ENCODE measurements at places on chromosomes 7 and 10. TPM values are rescaled to one million over a fixed set of nuclear protein-coding genes. Genes with fewer than 3 reads are reported as not detected.

- H3K27ac ChIP-seq = no peak overlapping the region
- DNase-seq = no peak
- no peaks in the 10 kb centered on the region for H3K36me3 ChIP-seq
- H3K4me1 ChIP-seq = no peaks in the 10 kb centered on the region
- H3K27me3 ChIP-seq = no peaks in the 10 kb centered on the region
Observed at GRCh38 chr7:98235901-98236300, 16.1 kb downstream of the TECPR1 start.

- H3K4me3 ChIP-seq = no peak overlapping the region
- no peaks in the 10 kb centered on the region for H3K4me1 ChIP-seq
- DNase-seq = no peak
- H3K27ac ChIP-seq = no peak overlapping the region
- H3K36me3 ChIP-seq = no peaks in the 10 kb centered on the region
- H3K27me3 ChIP-seq = no peaks in the 10 kb centered on the region
Observed at GRCh38 chr10:11772575-11773288, 30.6 kb downstream of the ECHDC3 start.

DNA sequence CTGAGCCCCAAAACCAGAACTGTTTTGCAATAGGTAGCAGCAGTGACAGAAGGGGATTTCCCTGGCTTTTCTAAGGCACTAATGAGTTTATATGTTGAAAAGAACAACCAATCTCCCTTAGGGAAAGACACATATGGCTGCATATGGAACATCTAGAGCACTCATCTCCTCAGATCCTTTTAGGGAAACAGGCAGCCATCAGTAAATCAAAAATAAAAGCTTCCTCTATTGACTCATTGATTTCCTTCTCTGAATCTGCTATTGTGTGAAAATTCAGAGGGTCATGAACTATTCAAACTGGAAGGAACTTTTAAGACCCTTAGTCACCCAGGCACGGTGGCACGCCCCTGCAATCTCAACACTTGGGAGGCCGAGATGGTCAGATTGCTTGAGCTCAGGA lies 110.9 kb upstream of the NANOS1 start:
- no peaks in the 10 kb centered on the region for H3K36me3 ChIP-seq
- peak; percentile 7 for DNase-seq
- H3K27me3 ChIP-seq = no peaks in the 10 kb centered on the region
- no peak overlapping the region for H3K27ac ChIP-seq
- H3K4me1 ChIP-seq = no peaks in the 10 kb centered on the region
- H3K4me3 ChIP-seq = no peak overlapping the region

GRCh38 chr7:47550788-47551470 lies 31.0 kb downstream of the TNS3 start:
- peaks cover 2% of the 10 kb centered on the region for H3K4me1 ChIP-seq
- no peak overlapping the region for H3K4me3 ChIP-seq
- H3K27ac ChIP-seq = no peak overlapping the region

DNA sequence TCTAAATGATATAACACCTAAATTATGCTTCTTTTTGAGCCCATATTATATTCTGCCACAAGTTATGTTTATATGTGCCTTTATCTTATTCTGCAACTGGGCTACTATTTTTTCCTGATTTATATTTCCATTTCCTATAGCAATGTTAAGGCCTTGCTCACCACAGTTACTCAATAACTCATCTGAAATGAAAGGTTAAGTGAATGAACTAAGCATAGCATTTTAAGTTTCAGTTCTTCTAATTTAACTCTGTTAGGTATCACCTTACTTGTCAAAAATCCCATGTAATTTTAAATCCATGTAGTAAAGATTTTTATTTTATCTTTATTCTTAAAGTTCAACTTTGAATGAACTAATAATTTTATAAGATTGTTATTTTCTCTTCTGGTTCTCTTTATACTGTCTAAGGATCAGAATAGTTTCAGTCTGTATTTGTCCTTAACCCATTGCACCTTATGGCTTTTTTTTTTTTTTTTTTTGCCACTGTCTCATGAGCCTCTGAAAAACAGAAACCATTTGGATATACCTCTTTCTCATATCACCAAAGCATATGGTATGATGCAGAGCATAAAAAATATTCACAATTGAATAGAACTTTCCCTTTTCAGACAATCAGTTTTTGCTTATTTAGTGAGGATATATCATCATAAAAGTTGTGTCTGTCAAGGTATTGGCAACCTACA lies 301.8 kb upstream of the ZWINT start:
- no peak overlapping the region for H3K27ac ChIP-seq
- H3K4me3 ChIP-seq = no peak overlapping the region
- no peaks in the 10 kb centered on the region for H3K4me1 ChIP-seq
- no peak for DNase-seq
- H3K36me3 ChIP-seq = no peaks in the 10 kb centered on the region
- H3K27me3 ChIP-seq = no peaks in the 10 kb centered on the region

DNA sequence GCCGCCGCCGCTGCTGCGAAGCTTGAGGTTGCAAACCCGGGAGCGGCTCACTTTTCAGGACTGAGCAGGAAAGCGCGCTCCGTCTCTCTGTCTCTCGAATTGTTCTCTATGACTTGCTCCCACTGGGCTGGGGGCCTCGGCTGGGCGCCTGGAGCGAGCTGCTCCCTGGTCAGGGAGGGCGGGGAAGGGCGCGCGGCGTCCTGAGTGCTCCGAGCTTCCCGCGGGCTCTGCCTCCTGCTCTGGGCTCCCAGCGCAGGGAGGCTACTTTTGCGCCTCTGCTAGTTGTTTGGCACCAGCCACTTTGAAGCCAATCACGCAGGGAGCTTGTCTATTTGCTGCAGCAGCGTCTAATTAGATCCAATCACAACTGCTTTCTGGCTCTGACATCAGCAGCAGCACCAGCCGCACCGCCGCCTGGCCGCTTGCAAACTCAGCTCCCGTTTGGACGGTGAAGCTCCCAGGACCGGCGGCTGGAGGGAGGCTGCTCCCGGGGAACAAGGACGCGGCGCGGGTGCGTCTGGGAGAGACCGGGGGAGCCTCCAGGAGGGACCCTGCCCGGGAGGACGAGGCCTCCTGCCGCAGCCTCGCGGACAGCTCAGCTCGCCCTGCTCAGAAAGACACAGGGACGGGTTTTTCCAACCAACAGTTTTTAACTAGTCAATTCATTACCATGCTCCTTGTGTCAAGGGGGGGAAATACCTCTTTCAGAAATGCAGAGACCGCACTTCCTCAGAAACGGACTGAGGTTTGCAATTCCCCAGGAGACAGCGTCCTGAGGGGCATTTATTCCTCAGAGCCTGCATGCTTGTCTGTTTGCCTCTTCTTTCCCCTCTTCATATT lies at the start of gene ADARB2:
Gene ADARB2 (minus strand): TSS at position 304 of the 840 bp plus-strand sequence.
- H3K4me1 ChIP-seq = no peaks in the 10 kb centered on the region
- H3K27me3 ChIP-seq = peaks cover 28% of the 10 kb centered on the region
- no peak within 1 kb of the TSS for H3K27ac ChIP-seq
- peak; percentile 85 for DNase-seq

GRCh38 chr7:40647719-40648118 lies 512.9 kb downstream of the SUGCT start:
- no peak overlapping the region for H3K4me3 ChIP-seq
- H3K27ac ChIP-seq = no peak overlapping the region
- H3K4me1 ChIP-seq = no peaks in the 10 kb centered on the region
- H3K36me3 ChIP-seq = no peaks in the 10 kb centered on the region
- no peaks in the 10 kb centered on the region for H3K27me3 ChIP-seq
- no peak for DNase-seq

DNA sequence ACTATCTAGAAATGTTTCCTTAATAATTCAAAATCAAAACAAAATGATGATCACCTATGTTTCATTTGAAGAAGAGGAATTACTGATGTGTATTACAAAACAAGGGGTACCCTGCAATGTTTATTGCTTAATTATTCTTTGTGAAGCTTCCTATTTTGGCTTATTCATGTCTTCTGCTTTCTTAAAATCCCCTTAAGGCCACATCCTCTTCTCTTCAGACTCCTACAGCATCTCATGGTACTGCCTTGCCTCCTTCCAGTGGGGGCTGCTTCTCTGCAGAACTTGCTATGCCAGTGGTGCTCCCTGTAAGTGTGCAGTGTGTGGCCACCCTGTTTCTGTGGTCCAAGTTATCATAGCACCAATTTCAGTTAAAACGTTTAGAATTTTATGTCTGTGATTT lies 35.0 kb downstream of the CCDC146 start:
- no peak for DNase-seq
- H3K4me3 ChIP-seq = no peak overlapping the region
- no peak overlapping the region for H3K27ac ChIP-seq
- H3K4me1 ChIP-seq = no peaks in the 10 kb centered on the region
- H3K36me3 ChIP-seq = no peaks in the 10 kb centered on the region

- H3K4me3 ChIP-seq = no peak overlapping the region
- H3K27me3 ChIP-seq = peaks cover 100% of the 10 kb centered on the region
Observed at GRCh38 chr7:27203964-27204594, 4.2 kb upstream of the HOXA13 start.

- H3K4me3 ChIP-seq = no peak overlapping the region
- H3K27me3 ChIP-seq = no peaks in the 10 kb centered on the region
- no peak for DNase-seq
- no peak overlapping the region for H3K27ac ChIP-seq
- peaks cover 11% of the 10 kb centered on the region for H3K4me1 ChIP-seq
Observed at GRCh38 chr10:97647556-97647955, 7.1 kb downstream of the PI4K2A start.

DNA sequence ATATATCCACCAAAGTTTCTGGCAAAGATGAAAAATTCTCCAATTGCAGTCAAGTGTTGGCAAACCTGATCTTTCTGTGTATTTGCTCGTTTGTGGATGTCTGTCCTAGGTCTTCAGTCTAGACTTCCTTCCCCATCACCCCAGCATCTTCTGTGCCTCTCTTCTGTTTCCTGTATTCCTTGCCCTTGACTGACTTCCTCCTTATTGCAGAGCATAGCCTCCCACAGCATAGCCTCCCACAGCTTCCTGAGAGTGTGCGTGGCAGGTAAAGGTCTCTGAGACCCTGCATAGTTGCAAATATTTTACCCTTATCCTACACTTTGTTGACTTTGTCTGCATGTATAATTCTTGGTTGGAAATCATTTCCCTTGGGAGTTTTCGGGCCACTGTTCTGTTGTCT lies 18.4 kb downstream of the SLC18A2 start:
- no peak overlapping the region for H3K27ac ChIP-seq
- no peaks in the 10 kb centered on the region for H3K27me3 ChIP-seq
- H3K36me3 ChIP-seq = no peaks in the 10 kb centered on the region
- H3K4me3 ChIP-seq = no peak overlapping the region
- no peak for DNase-seq

DNA sequence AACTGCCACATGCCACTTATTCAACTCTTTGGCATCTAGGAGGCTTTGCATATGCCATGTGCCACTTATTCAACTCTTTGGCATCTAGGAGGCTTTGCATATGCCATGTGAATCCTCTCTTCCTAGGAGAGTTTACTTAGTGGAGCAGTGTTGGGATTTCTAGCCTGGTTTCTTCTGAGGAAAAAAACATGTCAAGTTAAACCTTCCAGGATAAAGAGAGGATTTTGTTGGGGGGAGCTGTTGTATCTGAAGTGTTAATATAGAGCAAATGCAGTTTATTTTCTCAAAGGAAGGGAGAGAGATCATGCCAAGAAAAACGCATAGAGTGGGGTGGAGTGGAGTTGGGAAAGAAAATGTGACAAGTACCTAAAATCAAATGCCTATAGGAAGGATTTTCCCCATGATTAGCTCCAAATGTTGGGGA lies 91.5 kb downstream of the MCU start:
- H3K36me3 ChIP-seq = no peaks in the 10 kb centered on the region
- H3K27ac ChIP-seq = no peak overlapping the region
- no peaks in the 10 kb centered on the region for H3K27me3 ChIP-seq

- no peak overlapping the region for H3K27ac ChIP-seq
- H3K4me1 ChIP-seq = no peaks in the 10 kb centered on the region
- no peak for DNase-seq
- H3K36me3 ChIP-seq = no peaks in the 10 kb centered on the region
Observed at GRCh38 chr7:136496551-136496950, 371.9 kb upstream of the CHRM2 start.

- H3K4me3 ChIP-seq = no peak overlapping the region
- H3K36me3 ChIP-seq = no peaks in the 10 kb centered on the region
- H3K4me1 ChIP-seq = peaks cover 8% of the 10 kb centered on the region
- no peaks in the 10 kb centered on the region for H3K27me3 ChIP-seq
- no peak for DNase-seq
Observed at GRCh38 chr10:77554996-77555397, 82.6 kb downstream of the KCNMA1 start.

- peaks cover 1% of the 10 kb centered on the region for H3K4me1 ChIP-seq
- no peaks in the 10 kb centered on the region for H3K27me3 ChIP-seq
- no peak overlapping the region for H3K27ac ChIP-seq
- DNase-seq = no peak
- no peak overlapping the region for H3K4me3 ChIP-seq
Observed at GRCh38 chr7:66119245-66119850, 4.7 kb downstream of the CRCP start.

DNA sequence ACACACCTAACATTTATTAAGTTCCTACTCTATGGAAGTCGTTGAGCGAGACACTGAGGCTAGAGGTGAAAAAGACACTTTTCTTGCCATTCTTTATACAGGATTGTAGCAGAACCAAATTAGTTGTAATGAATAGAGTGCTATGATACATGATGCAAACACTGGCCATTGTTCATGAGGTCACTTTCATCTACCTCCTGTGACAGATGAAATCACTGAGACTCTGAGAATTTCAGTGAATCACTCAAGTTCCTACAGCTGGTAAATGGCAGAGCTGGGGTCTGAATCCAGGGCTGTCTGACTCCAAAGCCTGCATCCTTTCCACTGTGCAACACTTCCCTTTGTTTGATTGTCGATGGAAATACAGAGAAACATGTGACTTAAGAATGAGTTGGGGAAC lies 657.6 kb downstream of the LRMDA start:
- H3K27ac ChIP-seq = no peak overlapping the region
- no peak for DNase-seq

- H3K4me1 ChIP-seq = no peaks in the 10 kb centered on the region
- no peak overlapping the region for H3K4me3 ChIP-seq
- H3K27me3 ChIP-seq = no peaks in the 10 kb centered on the region
- H3K27ac ChIP-seq = no peak overlapping the region
- DNase-seq = no peak
- H3K36me3 ChIP-seq = no peaks in the 10 kb centered on the region
Observed at GRCh38 chr10:94137747-94138146, 144.0 kb downstream of the PLCE1 start.

- no peak overlapping the region for H3K27ac ChIP-seq
- DNase-seq = no peak
- no peak overlapping the region for H3K4me3 ChIP-seq
- H3K4me1 ChIP-seq = peaks cover 3% of the 10 kb centered on the region
- no peaks in the 10 kb centered on the region for H3K27me3 ChIP-seq
- no peaks in the 10 kb centered on the region for H3K36me3 ChIP-seq
Observed at GRCh38 chr7:92813390-92814024, 22.9 kb downstream of the CDK6 start.

- H3K4me3 ChIP-seq = no peak overlapping the region
- H3K36me3 ChIP-seq = no peaks in the 10 kb centered on the region
- no peaks in the 10 kb centered on the region for H3K4me1 ChIP-seq
- H3K27ac ChIP-seq = no peak overlapping the region
Observed at GRCh38 chr10:92112462-92112861, 178.4 kb downstream of the CPEB3 start.

The SCIN gene
- total RNA-seq = 2.3 TPM

The FAM221A gene
- 21.5 TPM for total RNA-seq

The CPXM2 gene
- 2.9 TPM for total RNA-seq

The AKR1D1 gene
- not detected for total RNA-seq

The RASA4B gene
- total RNA-seq = 2.6 TPM

The TDRD1 gene
- total RNA-seq = 0.92 TPM

The IQUB gene
- 0.96 TPM for total RNA-seq

The GUSB gene
- 41.4 TPM for total RNA-seq

The GIMAP5 gene
- total RNA-seq = not detected

The PAXIP1 gene
- 32.4 TPM for total RNA-seq

The NEUROD6 gene
- not detected for total RNA-seq

The LLCFC1 gene
- not detected for total RNA-seq

The SPDYE1 gene
- total RNA-seq = not detected
